Fibroblast of villous mesenchyme (primary cell): ENCODE measurements at places on chromosomes 7 and 10. TPM values are rescaled to one million over a fixed set of nuclear protein-coding genes. Genes with fewer than 3 reads are reported as not detected.

- DNase-seq = no peak
Observed at GRCh38 chr10:13658264-13658663, 71.5 kb downstream of the PRPF18 start.

DNA sequence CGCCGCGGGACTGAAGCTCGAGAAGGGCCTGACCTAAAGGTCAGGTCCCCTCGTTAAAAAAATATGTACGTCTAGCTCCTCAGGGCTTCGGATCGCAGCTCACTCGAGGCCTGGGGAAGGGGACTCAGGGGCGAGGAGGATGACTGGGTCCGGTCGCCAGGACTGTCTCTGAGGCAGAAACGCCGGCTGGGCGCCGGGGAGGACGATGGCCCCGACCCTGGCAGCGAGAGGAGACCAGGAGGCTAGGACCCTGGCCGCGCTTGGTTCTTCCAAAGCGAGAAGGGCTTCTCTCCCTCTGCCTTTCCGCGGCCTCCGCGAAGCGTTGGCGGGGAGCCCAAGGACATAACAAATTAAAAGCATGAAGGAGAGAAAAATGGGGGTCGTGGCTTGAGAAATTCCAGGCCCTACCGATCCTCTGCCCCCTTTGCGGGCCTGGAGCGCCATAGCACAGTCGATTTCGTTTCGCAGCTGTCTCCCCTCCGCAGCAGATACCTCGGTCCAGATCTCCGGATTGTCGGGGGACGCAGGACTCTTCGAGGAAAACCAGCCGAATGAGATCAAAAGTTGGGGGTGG is 3.1 kb downstream of the NKX2-3 start:
- DNase-seq = no peak

DNA sequence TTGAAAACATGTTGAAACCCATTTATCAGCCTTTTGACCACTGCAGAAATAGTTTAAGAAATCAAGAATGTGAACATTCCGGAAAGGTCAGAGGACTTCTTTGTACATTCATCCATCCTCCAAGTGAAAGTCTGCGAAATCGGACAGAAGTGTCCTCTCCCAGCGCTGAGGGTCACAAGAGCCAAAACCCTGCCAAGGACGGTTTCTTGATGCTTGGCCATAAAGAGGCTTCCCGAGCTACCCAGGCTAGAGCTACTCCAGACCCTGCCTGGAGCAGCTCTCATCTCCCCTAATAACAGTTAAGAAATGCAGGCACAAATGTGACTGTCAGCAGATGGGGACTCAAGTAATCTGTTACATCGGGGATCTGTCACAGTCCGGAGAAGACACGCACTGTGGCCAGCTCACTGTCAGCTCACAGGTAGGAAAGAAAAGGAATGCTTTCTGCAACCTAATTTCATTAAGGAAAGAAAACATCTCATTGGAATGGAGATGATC is 4.5 kb upstream of the CYTH3 start:
- DNase-seq = no peak

- no peak for DNase-seq
Observed at GRCh38 chr7:154975984-154976383, 26.9 kb downstream of the PAXIP1 start.

DNA sequence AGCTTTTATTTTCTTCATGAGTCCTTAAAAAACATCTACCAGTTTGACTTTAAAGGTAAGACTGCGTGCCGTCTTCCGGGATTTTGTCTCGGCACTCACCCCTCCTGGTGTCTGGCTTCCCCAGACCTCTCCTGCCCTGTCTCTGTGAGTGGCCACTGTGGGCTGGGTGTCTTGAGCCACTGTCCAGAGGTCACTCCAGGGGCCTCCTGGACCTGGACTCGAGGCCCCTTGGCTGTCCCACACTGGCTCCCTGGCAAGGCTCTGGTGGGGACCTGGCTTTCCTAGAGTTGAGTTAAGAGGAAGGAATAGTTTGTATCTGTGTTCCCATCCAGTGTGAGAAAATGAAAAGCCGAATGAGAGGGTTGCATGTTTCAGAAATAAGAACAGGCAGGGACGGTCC is 95.5 kb downstream of the NKX6-2 start:
- DNase-seq = no peak

Gene LIPM
- not detected in 2 replicates for total RNA-seq

Gene PIK3CG
- 0.43 and 0.64 TPM in 2 replicates for total RNA-seq

Gene CASTOR2
- 15.8 and 20.7 TPM in 2 replicates for total RNA-seq

- peak; percentile 3 for DNase-seq
Observed at GRCh38 chr10:21172930-21173801, 276.1 kb upstream of the NEBL start.

DNA sequence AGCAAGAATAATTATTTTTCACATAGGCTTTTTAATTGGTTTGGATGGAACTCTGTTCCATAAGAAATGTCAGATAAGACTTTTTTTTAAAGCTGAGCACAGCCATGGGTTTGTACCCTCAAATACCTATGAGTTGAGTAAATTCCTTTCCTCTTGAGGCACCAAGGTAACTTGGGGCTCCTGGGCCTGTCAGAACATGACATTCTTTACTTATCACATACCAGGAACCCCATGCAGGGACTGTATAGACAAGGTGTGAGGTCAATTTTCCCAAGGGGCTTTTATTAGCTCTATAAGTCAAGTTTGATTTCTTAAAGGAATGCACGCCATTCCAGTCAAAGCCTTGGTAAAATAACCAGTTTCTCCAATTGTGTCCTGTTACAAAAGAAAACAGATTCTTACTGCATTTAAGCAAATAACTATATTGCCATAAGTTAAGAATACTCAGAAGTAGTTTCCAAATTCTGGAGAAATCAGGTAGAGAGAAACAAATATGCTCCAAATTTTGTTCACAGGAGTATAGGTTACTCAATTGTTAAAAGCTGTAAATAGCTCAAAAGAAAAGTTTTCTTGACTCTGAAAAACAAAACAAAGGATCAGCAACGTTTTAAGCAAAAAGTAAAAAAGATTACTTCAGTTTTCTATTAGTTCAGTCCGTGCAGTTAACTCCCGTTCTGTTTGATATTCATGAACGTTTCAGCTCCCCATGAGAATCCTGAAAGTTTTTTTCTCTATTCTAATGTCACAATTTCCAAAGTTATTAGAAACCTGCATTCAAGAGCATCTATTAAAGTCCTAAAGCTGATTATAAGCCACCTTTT is 167.5 kb upstream of the NAMPT start:
- no peak for DNase-seq

- no peak for DNase-seq
Observed at GRCh38 chr10:4887501-4887900, 61.5 kb downstream of the AKR1E2 start.

DNA sequence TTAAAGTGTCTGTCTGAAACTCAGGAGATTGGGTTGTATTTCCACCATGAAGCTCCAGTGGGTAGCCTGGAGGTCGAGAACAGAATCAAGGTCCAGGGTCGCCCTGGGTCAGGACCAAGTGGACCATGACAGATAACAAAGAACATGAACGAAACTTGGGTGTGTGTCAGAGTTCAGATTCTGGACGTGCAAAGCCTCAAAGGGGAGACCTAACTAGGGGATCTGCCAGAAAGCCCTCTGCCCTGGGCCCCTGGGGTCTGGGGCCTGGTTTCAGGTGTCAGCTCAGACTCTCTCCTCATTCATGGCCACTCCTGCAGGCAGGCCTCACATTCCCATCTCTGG is 1.6 kb downstream of the RASSF4 start:
- DNase-seq = no peak

DNA sequence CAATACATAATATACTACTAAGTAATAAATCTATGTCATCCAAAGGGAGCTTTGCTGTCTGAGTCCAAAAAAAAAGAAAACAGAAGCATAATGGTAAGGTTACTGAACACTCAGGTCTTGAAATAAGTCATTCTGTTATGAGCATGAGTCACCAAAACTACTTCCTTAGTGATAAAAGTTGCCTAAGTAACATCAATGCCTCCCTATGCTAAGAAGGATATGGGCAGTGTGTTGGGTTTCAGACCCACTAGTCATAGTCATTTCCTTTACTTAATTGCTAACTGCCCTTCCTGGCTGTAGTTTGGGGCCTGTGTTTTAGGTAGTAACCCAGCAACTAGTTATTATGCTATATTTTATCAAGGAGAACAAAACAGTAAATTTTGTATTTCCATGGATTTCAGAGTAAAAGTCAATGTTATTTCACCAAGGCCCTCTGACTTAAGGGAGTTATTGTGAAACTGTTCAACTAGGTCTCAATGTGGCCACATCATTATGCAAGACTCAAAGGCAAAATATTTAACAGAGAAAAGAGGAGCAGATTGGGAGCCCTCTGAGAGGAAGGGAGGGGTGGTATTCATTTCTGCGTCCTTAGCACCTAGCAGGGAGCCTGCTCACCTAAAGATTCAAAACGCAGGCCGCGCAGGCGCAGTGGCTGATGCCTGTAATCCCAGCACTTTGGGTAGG is 11.7 kb upstream of the VIM start:
- DNase-seq = peak; percentile 96

DNA sequence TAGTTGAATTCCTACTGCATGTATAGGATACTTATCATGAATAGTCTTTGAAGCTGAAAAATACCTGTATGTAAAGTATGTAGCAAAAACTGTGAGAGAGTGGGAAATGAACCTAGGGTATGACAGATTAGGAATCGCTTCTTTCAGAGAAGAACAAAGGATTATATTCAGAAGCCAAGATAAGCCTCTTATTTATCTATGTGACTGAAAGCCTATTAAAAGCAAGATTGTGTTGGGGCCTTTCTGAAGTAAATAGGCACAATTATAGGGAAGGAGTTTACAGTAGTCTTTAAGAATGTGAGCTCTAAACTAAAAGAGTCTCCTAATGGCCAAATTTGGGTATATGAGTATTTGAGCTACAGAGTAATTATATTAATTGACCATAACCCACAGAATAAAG is 102.1 kb downstream of the MTERF1 start:
- no peak for DNase-seq

GRCh38 chr10:109773288-109774120 is 149.8 kb downstream of the XPNPEP1 start:
- DNase-seq = peak; percentile 60

GRCh38 chr10:92122941-92123450 is 167.9 kb downstream of the CPEB3 start:
- no peak for DNase-seq

DNA sequence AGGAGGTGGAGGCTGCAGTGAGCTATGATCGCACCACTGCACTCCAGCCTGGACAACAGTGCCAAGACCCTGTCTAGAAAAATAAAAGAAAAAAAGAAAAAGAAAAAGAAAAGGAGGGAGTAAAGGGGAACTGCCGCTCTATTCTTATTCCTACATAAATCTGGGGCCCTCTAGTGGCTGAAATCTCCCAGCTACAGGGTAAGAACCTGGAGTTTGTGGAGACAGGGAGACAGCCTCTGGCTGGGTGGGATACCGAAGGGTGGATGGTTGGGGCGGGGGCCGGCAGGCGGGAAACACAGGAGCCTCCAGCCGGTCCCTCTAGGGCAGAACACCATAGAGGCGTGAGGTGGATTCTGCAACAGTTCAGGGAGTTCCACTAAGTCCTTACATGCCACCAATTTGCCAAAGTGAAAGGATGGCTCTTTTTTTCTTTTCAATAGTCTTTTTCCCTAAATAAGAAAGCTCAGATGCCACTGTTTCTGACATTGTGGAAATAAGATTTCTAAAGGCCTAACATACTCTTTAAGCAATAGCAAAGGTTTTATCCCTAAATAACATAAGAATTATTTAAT is 117.3 kb downstream of the SVIL start:
- peak; percentile 58 for DNase-seq

DNA sequence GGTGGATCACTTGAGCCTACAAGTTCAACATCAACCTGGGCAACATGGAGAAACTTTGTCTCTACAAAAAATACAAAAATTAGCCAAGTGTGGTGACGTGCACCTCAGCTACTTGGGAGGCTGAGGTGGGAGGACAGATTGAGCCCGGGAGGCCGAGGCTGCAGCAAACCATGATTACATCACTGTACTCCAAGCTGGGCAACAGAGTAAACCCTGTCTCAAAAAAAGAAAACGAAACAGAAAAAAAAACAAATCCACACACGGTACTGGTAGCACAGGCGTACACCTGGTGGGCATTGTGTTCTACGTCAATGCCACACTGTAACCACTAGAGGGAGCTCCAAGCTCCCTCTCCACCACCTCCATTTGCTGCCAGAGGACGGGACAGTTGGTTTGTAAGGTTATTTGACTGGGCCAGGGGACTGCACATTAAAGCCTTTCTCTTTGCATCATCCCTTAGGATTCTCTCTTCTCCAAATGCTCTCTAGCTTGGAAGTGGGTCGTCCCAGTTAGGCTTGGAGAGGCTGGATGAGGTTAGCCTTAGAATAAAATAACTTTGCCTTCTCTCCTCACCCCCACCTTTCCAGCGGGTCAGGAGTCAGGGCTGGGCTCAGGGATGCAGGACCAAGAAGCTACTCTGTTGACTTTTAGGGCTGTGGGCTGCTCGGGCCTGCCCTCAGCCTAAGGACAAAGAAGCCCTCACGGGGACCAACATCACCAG is 130.8 kb downstream of the SORBS1 start:
- peak; percentile 57 for DNase-seq

- DNase-seq = no peak
Observed at GRCh38 chr10:103632247-103632642, 138.7 kb downstream of the NEURL1 start.

DNA sequence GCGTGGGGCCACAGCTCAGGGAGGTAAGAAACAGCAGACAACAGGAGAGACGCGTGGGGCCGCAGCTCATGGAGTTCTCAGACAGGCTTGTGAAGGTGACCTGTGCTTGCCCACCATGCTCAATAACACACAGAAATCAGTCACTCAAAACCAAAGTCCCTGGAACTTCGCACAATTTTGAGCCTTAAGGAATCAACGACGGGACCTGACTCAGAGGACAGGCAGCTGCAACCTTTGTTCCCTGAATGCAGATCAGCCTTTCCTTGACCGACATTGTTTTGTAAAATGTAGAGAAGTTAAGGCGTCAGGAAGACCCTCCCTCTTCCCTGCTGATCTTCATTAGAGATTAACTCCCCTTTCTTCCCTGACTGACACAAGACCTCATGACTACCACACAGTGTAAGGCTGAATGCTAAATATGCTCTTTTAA is 8.5 kb upstream of the KNDC1 start:
- DNase-seq = no peak

DNA sequence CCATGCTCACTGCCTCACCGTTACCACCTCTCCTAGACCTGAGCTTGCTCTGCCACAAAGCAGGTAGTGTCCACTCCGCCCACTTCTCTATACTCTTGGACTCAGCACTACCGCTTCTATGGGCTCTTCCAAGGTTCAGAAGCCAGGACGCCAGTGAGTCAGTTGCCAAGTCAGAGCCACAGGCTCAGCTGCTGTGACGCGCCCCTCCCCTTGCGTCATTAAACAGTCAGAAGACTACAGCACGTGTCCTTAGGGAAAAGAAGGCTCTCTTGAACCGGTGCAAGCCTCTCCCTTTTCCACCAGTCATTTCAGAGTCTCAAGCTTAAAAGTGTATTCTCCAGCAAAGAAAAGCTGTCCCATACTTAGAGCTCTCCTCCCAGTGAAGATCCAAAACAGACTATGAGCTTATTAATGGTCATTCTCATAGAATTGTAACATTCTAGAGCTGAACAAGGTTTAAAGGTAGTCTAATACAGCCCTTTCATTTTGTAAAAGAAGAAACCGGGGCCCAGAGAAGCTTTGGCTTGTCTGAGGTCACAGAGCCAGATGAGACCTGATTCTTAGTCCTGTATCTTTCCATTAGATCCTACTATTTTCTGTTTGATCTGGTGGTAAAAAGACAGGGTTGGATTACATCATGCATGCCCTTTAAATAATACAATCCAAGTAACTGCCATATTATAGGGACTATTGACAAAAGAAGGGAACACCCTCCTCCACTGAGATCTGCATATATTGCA is 40.9 kb upstream of the MET start:
- DNase-seq = peak; percentile 90
